ENCODE measurements at places on chromosomes 3 and 15. TPM values are rescaled to one million over a fixed set of nuclear protein-coding genes. Genes with fewer than 3 reads are reported as not detected.
A peak's percentile ranks its signal among the peaks of the same experiment; 100 is the strongest.

DNA sequence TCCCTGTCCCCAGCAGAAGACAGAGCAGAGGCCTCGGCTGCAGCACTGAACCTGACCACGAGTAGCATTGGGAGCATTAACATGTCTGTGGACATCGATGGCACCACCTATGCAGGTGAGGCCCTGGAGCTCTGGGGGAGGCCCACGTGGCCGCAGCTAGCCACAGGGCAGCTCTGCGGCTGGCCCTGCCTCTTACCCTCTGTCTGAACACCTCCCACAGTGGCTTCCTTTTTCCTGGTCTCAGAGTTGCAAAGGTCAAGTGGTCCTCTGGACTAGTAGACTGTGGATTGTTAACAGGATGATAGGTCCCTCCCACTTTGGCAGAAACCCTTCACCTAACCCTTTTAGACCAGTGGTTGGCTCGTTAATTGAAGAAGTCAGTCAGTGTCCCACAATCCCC lies 22.5 kb upstream of the CLK3 start:
- H3K4me1 ChIP-seq: peaks cover 27% of the 10 kb centered on the region
- peaks cover 41% of the 10 kb centered on the region for H3K36me3 ChIP-seq
- H3K27ac ChIP-seq: no peak overlapping the region
- H3K27me3 ChIP-seq: no peaks in the 10 kb centered on the region
- DNase-seq: no peak
- H3K4me3 ChIP-seq: no peak overlapping the region

DNA sequence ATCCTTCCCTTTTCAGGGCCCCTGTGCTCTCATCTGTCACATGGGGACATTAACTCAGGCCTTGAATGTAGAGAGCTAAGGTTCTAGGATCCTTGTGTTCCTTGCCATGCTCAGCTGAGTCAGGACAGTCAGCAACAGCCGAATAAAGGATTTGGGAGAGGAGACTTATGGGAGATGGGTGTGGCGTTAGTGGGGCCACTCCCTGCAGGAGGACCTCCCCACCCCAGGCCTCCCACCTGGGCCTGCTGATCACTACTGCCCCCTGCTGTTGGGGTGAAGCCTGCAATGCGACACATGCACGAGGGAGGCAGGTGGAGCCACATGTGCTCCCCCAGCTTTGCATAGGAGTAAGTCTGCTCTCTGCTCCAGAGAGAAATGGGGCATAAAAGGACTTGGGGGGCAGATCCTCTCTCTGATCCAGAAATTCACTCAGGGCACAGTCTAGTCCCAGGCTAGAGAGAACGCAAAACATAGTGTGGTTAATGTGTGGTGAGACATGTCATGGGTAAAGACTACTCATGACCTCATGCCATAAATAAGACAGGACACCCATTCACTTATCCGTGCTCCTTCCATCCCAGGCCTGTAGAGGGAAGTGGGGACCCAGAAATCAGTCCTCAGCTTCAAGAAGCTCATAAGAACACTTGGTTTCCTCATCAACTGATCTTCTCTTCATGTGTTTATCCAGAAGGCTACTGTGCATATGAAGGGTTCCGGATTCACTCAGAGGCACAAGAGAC lies 19.4 kb downstream of the RBP1 start:
- no peaks in the 10 kb centered on the region for H3K27me3 ChIP-seq
- no peak for DNase-seq
- no peak overlapping the region for H3K27ac ChIP-seq
- H3K4me1 ChIP-seq: no peaks in the 10 kb centered on the region
- peaks cover 3% of the 10 kb centered on the region for H3K36me3 ChIP-seq

GRCh38 chr3:172354931-172355499 lies 93.2 kb downstream of the GHSR start:
- H3K27ac ChIP-seq: no peak overlapping the region
- H3K4me3 ChIP-seq: no peak overlapping the region
- no peaks in the 10 kb centered on the region for H3K27me3 ChIP-seq
- DNase-seq: no peak
- H3K36me3 ChIP-seq: peaks cover 24% of the 10 kb centered on the region
- peaks cover 59% of the 10 kb centered on the region for H3K4me1 ChIP-seq

The LRRC15 gene
- total RNA-seq: 0.14 TPM

- H3K4me1 ChIP-seq: peaks cover 7% of the 10 kb centered on the region
- DNase-seq: no peak
- no peak overlapping the region for H3K27ac ChIP-seq
Observed at GRCh38 chr3:167851171-167851570, 115.7 kb downstream of the SERPINI1 start.

- H3K4me3 ChIP-seq: no peak overlapping the region
- no peaks in the 10 kb centered on the region for H3K36me3 ChIP-seq
- no peaks in the 10 kb centered on the region for H3K4me1 ChIP-seq
- H3K27me3 ChIP-seq: no peaks in the 10 kb centered on the region
- no peak overlapping the region for H3K27ac ChIP-seq
Observed at GRCh38 chr3:141471160-141471559, 15.7 kb upstream of the RASA2 start.

- DNase-seq: no peak
- no peaks in the 10 kb centered on the region for H3K36me3 ChIP-seq
- H3K4me1 ChIP-seq: peaks cover 1% of the 10 kb centered on the region
- H3K4me3 ChIP-seq: no peak overlapping the region
Observed at GRCh38 chr15:85810075-85810474, 15.3 kb upstream of the KLHL25 start.

DNA sequence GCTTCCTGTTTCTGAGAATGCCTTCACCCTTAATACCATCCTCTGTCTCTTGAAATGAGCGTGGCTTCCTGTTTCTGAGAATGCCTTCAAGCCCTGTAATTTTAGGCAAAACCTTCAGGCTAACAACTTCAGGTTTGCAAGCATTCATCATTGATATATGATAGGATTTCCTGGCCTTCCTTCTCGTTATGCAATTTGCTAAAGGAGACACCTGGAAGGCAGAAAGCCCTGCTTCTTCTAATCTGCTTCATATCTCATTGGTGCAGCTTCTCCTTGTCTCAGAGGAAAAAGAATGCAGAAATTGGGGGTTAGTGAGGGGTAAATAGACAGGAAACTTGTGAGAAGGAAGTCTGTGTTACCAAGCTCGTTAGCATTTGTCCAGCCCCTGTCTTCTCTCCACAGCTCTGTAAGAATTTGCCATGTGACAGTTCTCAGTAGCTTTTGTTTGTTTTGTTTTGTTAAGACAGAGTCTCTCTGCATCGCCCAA lies 7.3 kb downstream of the ARL6IP5 start:
- no peaks in the 10 kb centered on the region for H3K27me3 ChIP-seq
- peak overlapping the region; percentile 12 for H3K4me3 ChIP-seq
- DNase-seq: no peak

- no peak for DNase-seq
- H3K4me1 ChIP-seq: no peaks in the 10 kb centered on the region
- H3K27ac ChIP-seq: no peak overlapping the region
Observed at GRCh38 chr3:141191097-141191749, 40.4 kb upstream of the PXYLP1 start.

GRCh38 chr15:42903388-42904324 lies 16.9 kb downstream of the TTBK2 start:
- H3K27me3 ChIP-seq: no peaks in the 10 kb centered on the region
- peak overlapping the region; percentile 13 for H3K4me3 ChIP-seq
- no peak for DNase-seq
- H3K4me1 ChIP-seq: peaks cover 21% of the 10 kb centered on the region
- H3K27ac ChIP-seq: peak overlapping the region; percentile 62
- no peaks in the 10 kb centered on the region for H3K36me3 ChIP-seq

DNA sequence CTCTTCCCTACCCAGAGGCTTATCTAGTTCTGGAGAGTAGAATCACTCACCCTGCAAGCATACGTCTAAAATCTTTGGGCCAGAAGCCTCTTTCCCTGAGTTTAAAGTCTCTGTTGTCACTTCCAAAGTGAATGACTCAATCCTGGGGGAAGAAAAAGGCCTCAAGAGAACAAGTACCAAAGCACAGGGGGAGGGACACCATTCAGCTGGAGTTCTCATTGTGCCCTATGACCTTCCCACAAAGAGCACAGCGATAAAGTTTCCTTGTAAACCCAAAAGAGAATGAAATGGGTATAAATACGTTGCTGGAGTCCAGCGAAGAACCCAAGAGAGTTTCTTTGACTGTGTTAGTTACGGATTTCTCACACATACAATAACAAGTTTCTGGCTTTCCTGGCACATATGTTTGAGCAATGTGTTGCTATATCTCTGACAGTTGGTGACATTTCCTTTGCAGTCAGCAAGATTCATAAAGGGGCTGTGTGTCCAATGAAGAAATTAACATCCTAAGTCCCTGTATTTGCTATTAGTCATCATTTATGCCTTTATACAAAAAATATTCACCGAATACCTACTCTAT lies 107.3 kb upstream of the PTPRG start:
- DNase-seq: no peak
- H3K27me3 ChIP-seq: no peaks in the 10 kb centered on the region
- peaks cover 5% of the 10 kb centered on the region for H3K4me1 ChIP-seq
- H3K27ac ChIP-seq: no peak overlapping the region
- no peaks in the 10 kb centered on the region for H3K36me3 ChIP-seq
- H3K4me3 ChIP-seq: no peak overlapping the region

The MFAP1 gene
- total RNA-seq: 20.4 TPM

DNA sequence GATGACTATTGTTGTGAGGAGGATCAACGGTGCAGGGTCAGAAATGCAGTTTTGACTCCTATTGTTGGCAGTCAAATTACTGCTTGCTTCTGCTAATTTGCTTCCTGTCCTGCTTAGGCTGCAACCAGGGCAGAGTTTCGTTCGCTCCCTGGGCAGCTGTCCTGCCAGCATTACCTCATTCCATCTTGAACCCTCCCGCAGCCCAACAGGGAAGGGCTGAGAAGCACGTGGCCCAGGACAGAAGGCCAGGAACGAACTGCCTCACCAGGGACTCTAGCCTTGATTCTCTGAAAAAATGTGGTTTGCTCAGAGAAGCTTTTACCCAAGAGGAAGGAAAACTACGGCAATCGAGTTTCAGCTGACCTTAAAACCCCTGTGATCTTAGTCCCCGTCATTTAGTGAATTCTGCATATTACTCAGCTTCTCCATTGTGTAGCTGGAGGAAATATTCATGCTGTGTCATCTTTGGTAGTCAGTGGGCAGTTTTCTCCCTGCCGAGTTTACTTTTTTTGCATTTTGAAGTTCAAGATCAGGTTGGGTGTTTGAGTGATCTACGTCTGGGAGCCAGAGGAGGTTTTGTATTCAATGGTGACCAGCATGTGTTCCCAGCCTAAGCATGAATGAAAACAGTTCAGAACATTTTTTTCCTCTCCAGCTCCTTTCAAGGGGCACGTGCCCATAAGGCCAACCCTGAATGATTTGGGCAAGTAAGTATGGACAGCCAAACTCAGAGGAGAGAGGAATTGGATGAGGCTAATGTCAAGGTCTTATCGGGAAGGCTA lies 23.0 kb downstream of the TLNRD1 start:
- H3K27me3 ChIP-seq: no peaks in the 10 kb centered on the region
- DNase-seq: peak; percentile 79
- peaks cover 51% of the 10 kb centered on the region for H3K4me1 ChIP-seq

DNA sequence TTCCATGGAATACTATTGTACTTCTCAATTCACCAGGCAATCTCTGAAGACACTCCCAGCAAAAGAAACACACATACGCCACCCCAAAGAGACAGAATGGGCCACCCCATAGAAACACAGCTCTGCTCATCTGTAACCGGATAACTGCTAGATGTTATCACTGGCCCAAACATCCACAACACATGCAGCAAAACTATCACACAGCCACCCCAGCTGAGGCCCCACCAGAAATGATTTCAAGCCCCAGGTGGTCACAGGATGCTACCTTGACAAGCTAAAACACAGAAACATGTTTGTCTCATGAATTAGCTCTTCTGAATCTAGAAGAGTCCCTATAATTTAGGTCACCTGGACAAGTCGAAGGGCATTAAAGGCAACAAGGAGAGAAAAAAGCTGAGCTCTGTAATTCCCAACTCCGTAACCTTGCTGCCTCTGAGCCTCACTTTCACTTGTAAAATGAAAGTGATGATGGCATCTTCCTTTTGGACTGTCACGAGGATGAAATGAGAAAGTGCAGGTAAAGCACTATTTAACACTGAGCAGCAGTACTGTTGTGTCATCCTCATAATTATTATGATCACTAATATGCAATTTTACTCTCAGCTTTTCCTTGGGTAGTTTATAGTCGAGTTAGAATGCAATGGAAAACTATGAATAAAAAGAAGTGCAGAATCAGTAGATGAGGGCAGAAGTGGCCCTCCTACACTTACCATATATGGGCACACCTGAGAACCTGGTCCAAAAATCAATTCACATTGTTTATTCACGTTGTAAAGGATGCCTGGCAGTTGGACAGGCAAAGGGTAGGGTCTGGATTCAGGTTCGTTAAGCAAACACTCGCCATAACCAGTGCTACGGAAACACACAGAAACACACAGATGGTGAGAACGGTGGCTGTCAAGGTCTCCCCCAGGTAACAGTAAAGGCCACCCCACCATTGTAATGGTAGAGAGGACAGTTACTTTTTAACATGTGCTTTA lies 38.6 kb downstream of the ADAMTS9 start:
- peaks cover 76% of the 10 kb centered on the region for H3K36me3 ChIP-seq
- H3K4me1 ChIP-seq: peaks cover 42% of the 10 kb centered on the region
- H3K4me3 ChIP-seq: no peak overlapping the region

The FOXB1 gene
- not detected for total RNA-seq

- no peaks in the 10 kb centered on the region for H3K27me3 ChIP-seq
- H3K4me3 ChIP-seq: no peak overlapping the region
- H3K4me1 ChIP-seq: no peaks in the 10 kb centered on the region
- H3K27ac ChIP-seq: no peak overlapping the region
- no peak for DNase-seq
Observed at GRCh38 chr3:37872413-37873160, 10.9 kb downstream of the CTDSPL start.

GRCh38 chr3:120285508-120285841 lies 453 bp upstream of the GPR156 start:
- H3K27me3 ChIP-seq: peaks cover 54% of the 10 kb centered on the region
- H3K27ac ChIP-seq: no peak overlapping the region
- no peaks in the 10 kb centered on the region for H3K36me3 ChIP-seq
- DNase-seq: no peak
- H3K4me1 ChIP-seq: peaks cover 12% of the 10 kb centered on the region
- H3K4me3 ChIP-seq: peak overlapping the region; percentile 67

The TRAT1 gene
- not detected for total RNA-seq

GRCh38 chr3:46469680-46470357 lies 5.1 kb upstream of the LTF start:
- H3K36me3 ChIP-seq: no peaks in the 10 kb centered on the region
- H3K27ac ChIP-seq: peak overlapping the region; percentile 81
- no peak overlapping the region for H3K4me3 ChIP-seq

DNA sequence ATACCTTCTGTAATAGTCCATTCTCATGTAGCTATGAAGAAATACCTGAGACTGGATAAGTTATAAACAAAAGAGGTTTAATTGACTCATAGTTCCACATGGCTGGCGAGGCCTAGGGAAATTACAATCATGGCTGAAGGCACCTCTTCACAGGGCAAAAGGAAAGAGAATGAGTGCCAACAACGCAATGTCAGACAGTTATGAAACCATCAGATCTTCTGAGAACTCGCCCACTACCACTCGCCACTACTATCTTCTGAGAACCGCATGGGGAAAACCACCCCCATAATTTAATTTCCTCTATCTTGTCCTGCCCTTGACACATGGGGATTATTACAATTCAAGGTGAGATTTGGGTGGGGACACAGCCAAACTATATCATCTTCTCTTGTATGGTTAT lies 406.8 kb upstream of the CBLB start:
- no peak overlapping the region for H3K4me3 ChIP-seq
- no peaks in the 10 kb centered on the region for H3K4me1 ChIP-seq
- H3K27ac ChIP-seq: no peak overlapping the region

Data from left ventricle myocardium inferior (tissue), 1 donor.